Muscle of arm (tissue), 14 donors: ENCODE measurements at places on chromosomes 7 and 10. TPM values are rescaled to one million over a fixed set of nuclear protein-coding genes. Genes with fewer than 3 reads are reported as not detected.

GRCh38 chr10:62733654-62734293, 70.7 kb upstream of the ADO start:
- DNase-seq, result no peak

DNA sequence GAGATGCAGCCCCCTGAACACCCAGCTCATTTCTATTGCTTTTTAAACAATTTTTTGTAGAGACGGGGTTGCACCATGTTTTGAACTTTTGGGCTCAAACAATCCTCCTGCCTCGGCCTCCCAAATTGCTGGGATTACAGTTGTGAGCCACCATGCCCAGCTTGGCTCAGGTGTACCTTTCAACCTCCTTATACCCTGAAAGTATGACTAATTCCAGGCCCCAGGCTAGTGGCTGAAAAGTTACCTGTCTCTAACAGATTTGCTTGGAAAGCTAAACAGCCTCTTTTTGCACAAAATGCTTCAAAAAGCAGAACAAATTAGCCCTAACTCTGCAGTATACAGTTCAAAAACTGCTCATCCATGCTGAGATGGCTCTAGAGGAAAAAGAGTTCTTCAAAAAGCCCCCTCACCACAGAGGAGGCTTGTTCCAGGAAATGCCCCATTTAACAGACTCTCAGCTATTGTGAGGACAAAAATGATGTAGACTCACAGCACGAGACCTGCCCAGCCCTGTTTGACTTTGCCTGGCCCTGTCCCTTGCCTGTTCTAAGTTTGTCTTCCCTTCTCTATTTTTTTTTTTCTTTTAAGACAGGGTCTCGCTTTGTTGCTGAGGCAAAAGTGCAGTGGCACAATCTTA, 13.4 kb upstream of the AP1S1 start:
- DNase-seq, result no peak

- DNase-seq, result peak; percentile 78
These were observed 93.6 kb upstream of the COL1A2 start for GRCh38 chr7:94301024-94301586.

DNA sequence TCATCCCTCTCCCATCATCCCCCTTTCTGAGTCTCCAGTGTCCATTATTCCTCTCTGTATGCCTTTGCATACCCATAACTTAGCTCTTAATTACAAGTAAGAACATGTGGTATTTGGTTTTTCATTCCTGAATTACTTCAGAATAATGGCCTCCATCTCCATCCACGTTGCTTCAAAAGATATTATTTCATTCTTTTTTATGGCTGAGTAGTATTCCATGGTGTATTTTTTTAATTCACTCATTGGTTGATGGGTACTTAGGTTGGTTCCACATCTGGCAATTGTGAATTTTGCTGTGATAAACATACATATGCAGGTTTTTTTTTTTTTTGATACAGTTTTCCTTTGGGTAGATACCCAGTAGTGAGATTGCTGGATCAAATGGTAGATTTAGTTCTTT, 40.4 kb downstream of the CCSER2 start:
- no peak for DNase-seq

Gene EEF1AKMT2
- 19.3 TPM for polyA plus RNA-seq

DNA sequence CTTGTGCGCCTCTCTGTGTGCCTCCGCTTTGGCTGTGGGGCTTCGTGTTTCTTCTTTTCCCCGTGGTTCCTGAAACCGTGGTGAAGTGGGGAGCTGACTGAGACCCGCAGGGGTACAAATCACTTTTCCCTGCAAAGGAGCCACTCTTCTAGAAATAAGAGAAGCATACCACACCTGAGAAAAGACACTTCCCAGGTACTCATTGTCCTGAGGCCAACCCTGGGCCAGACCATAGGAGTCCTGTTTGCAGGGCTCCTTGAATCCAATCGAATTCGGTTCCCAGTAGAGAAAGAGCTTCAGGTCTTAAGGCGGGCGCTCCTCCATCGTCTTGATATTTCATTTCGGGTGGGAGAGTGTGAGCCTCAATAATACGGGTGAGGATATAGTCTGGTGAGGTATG, 32.4 kb upstream of the ZNF273 start:
- no peak for DNase-seq

Gene CALML3
- polyA plus RNA-seq, result not detected

DNA sequence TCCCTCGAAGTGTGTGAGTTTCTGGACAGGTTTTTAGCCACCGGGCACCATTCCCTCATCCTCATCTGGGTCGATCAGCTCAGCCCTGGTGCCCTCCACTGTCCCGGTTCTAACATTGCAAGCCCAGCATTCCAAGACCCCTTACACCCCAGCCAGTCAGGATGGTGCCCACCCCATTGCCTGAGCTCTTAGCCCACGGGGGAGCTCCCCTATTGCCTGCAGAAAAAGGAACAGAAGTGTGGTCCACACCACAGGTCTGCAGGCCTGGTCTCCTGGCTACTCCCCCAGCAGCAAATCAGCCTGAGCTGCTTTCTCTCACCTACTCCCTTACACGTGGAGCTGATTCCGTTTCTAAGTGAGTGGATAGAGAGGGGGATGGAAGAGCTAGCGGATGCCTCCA, 4.8 kb downstream of the CALML5 start:
- DNase-seq, result no peak

Gene VSTM2A
- polyA plus RNA-seq, result 0.23 TPM

Gene PRLHR
- polyA plus RNA-seq, result 0.07 TPM

DNA sequence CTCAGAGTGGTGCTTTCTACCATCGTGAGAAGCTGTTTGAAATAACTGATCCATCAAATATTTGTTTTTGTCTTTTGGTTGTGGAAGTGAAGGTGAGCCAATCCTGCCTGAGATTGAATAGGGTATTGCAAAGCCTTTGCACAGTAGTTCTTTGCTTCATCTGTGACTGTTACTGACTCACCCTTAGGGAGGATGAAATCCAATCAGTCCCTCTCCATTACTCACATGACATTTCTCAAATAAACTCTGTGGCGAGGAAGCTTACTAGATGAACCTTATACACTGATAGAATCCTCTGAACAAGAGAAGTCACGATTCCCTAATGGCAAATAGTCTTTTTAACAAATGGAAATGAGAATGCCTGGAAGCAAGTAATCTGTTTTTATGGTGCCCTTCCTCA, 31.9 kb downstream of the HEPACAM2 start:
- DNase-seq, result no peak
